ENCODE measurements at places on chromosomes 12 and 14.
A peak's percentile ranks its signal among the peaks of the same experiment; 100 is the strongest.

DNA sequence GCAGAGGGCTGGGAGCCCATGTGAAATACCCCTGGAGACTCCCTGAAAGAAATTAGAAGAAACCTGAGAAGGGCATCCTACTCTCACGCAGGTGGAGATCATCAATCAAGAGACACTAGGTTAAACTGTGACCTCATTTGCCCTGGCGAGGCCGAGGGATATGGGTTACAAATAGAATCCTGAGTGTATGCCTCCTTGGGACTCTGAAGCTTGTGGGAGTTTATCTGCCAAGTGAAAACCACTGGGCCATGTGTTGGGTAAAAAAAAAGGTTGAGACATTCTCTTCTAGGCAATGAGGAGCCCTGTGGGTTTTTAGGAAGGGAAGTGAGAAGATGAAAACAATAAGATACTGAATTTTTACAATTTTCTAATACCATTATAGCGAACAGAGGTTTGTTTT is 160.7 kb upstream of the ARID2 start:
- no peak for DNase-seq

GRCh38 chr14:21300892-21301291 is 21.0 kb downstream of the RPGRIP1 start:
- peak; percentile 51 for DNase-seq

DNA sequence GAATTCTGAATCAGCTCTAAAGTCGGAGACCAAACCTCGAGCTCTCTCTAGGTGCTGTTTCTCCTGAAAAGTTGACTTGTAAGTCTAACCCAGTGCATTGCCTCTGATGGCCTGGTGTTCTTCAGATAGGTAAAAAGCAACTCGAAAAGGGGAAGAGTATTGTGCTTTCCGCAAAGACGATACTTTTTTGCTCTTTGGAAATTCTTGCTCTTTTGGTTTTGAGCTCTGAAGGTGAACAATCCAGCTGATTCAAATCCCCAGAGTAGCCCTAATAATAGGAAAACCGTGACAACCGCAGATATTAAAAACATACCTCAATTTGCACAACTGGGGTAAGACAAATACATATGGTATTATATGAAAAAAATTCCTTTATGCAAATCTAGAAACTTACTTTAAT is 447.4 kb downstream of the RAD51B start:
- DNase-seq = no peak

GRCh38 chr12:46803517-46803916 is 22.3 kb downstream of the SLC38A4 start:
- no peak for DNase-seq

DNA sequence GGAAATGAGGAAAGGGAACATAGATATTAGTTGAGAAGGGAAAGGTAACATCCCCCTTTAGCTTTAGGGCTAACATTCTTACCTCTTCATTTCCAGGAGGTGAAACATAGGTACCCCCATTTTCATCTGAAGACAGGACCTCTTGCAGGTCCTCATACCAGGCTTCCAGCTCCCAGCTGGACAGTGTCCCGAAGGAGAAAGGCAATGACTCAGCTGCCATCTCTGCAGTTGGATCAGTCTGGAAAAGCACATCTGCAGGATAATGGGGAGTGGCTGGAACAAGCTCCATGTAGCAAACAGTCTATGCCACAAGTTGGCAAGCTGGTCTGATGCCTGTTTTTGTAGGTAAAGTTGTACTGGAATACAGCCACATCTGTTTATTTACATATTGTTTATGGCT is 3.1 kb downstream of the DDIT3 start:
- no peak for DNase-seq

- DNase-seq = no peak
These were observed 56.8 kb downstream of the DUSP16 start for GRCh38 chr12:12505544-12506495.

DNA sequence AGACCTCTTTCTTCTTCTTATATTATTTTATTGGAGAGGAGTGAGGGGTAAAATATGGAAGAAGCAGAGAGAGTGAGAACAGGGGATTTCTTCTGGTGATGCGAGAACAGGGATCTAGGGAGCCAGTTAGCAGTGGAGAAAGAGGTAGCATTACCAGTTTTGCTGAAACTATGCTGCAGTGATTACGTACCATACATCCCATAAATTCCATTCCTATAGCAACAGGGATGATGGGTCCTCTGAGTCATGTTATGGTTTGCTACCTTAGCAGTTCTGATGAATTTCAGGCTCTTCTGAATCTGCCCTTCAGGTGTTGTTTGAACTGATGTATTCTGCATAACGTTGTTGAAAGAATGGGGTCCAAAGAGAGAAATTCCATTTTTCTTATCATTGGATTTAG is 625.4 kb upstream of the LRFN5 start:
- DNase-seq = no peak

DNA sequence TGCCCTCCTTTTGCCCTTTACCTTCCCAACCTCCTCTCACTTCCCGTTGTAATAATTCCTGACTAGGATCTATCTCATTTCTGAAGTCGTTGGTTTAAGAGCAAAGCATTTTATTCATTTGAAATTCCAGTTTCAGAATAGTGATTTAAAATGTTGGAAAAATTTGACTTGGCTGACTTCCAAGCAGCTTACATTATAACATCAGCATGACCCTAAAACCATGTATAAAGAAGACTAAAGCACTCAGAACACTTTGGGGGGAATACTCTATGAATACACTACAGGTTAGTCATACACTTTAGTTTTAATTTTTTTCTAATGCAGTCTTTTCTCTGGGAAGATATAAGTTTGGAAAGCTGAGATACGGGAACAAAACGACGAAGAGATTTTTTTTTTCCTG is 161.1 kb downstream of the BTG1 start:
- no peak for DNase-seq

- DNase-seq = no peak
These were observed 62.2 kb upstream of the BBS10 start for GRCh38 chr12:76410371-76410770.

DNA sequence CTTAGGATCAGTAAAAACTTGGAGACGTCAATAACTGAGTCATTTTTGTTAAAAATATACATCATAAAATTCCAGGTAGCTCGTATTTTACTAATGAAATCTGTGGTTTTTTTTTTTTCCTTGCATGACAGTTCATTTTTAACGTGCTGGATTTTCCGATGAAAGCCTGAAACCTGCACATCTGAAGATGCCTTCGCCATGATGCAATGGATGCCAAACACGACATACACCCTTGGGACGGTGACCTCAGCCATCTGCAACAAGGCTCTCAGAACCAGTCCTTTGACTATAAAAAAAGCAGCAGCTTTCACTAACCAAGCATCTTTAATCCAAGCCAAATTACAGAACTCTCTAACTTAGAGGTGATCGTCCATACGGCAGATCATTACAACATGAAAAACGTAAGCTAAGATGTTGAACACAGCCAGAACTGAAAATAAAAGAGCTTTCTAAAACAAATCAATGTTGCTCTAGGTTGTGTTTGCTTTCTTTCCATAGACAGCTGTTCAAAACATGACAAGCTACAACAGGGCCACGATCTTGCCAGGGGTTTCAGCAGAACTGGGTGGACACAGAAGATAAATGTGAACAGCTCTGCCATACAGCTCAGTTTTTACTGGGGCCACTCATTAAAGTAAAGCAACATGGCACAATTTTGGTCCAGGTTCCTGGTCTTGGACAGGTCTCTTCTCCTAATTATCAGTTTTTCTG is 7.8 kb downstream of the NIN start:
- peak; percentile 39 for DNase-seq

DNA sequence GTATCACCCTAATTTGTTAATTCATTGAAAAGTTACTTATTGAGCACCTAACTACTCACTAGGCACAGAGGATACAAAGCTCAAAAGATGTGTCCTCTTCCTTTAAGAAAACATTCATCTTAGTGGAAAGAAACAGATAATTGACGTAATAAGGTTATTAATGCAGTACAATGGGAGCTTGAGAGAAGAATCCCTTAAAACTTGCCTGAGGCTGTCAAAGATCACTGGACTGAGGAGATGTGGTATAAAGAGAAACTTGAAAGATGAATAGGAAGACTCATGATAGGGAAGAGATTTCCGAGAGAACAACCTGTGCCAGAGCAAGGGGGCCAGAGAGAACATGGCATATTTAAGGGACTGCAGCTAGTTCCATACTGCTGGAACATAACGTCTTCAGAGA is 19.1 kb downstream of the GOLGA5 start:
- DNase-seq = no peak

DNA sequence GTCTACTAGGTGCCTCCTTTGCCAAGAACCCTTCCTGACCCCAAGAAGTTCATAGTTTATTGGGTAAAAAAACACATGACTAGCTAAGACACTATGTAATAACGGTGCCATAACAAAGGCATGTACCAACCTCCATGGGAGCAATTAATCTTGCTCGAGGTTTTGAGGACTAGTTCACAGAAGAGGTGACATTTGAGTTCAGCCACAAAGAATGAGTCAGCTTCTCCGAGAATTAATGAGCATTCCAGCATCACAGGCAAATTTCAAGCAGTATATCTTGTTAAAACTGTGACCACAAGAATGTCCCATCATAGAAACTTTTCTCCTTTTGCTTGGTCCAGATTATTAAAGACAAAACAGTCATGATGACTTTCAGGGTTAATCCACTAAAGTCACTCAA is 113.0 kb upstream of the RAP1B start:
- peak; percentile 17 for DNase-seq

GRCh38 chr12:113870035-113870434 is 96.1 kb downstream of the RBM19 start:
- no peak for DNase-seq

DNA sequence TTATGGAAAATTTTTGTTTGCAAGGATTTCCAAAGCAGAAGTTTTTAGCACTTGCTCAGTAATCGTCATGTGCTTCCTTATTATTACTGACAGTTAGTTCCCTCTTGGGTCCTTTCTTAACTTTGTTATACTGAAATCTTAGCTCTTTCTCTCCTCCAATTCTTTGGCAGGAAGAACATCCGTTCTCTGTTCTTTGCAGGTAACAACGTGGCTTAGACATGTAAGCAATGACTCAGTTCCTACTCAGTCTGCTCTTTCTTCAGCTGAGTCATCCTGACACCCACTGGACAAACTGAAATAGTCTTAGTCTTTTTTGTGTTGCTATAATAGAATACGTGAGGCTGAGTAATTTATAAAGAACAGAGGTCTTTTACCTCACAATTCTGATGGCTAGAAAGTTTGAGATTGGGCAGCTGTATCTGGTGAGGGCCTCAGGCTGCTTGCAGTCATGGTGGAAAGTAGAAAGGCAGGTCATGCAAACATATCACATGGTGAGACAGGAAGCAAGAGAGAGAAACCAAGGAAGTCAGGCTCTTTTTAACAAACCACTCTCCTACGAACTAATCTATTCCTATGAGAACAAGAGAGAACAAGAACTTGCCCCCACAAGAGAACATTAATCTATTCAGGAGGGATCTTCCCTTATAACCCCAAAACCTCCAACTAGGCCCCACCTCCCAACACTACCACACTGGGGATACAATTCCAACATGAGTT is 49.2 kb downstream of the TESPA1 start:
- peak; percentile 44 for DNase-seq

- DNase-seq = no peak
These were observed 41.4 kb downstream of the DYRK4 start for GRCh38 chr12:4603421-4603820.

GRCh38 chr12:115597157-115597712 is 680.3 kb downstream of the MED13L start:
- DNase-seq = no peak

- DNase-seq = no peak
These were observed 16.1 kb upstream of the CCDC85C start for GRCh38 chr14:99619835-99620834.

- no peak for DNase-seq
These were observed at the start of gene SRGAP1 for GRCh38 chr12:63844391-63845341. Gene SRGAP1, plus strand, starts transcription at chr12:63844700. Its CDS starts 117 bp downstream, at chr12:63844817.

- no peak for DNase-seq
These were observed 145.8 kb downstream of the GCH1 start for GRCh38 chr14:54756656-54757392.

DNA sequence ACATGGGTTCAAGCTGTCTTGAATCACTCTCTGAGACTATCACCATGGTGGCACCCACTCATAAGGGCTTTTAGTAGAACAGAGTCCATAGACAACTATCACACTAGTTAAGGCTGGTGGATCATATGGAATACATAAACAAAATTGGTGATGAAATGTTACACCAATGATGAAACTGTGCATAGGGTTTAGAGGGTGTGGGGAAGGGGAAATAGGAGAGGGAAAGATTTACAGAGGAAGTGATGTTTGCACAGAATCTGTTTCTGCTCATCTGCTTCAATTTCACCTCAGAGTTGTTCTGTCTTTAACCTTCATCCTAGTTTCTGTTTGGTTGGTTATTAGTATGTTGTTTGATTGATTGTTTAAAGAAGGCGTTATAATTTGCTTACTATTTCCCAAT is 2.4 kb upstream of the RXYLT1 start:
- no peak for DNase-seq

GRCh38 chr12:65876898-65877721 is 52.8 kb downstream of the HMGA2 start:
- no peak for DNase-seq

DNA sequence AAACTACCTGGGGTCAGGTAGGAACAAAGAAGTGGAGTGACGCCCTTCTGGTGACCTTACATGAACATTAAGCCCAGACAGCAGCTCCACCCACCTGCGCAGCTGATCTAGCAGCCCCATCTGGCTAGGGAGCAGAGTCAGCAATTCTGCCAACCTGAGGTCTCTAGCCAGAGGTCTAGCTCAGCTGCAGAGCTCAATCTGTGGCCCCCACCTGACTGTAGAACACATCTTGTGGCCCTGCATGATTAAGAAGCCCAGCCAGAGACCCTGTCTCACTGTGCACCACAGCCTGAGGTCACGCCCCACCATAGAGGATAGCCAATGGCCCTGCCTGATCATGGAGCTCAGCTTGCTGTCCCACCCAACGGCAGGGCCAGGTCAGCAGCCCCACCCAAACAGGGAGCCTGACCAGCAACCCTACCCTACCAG is 50.6 kb upstream of the HIGD1C start:
- DNase-seq = no peak

DNA sequence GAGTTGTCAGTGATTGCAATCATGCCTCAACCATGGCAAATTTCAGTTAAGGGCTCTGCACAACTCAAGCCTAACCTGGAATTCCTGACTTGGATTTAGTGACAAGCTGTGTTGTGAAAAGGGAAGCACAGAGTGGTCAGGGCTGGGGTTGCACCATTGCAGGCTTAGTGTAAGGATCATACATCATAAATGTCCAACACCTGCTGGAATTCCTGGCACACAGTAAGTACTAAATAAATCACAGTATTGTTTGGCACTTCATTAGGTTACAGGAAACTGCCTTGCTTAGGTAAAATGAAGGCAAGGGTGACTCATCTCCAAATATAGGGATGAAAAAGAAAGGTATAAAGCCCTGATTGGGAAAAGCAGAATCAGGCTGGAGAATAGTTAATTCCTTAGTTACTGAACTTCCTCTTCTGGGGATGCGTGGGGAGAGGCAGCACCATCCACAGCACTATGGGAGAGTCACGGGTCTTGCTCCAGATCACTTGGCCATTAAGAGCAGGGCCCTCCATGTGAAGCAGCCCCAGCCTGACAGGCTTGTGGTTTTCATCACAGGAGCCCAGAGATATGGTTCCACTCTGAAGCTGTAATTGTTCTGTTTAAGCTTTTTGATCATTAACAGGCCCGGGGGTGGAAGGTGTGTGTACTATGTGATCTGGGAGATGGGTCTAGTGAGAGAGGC is 39.7 kb downstream of the SLC8A3 start:
- no peak for DNase-seq

GRCh38 chr12:15608941-15609340 is 180.2 kb downstream of the EPS8 start:
- no peak for DNase-seq

GRCh38 chr12:7151532-7151931 is 21.4 kb downstream of the CLSTN3 start:
- DNase-seq = no peak
